ENCODE measurements at places on chromosomes 6 and 20.
A peak's percentile ranks its signal among the peaks of the same experiment; 100 is the strongest.

- no peak for DNase-seq
Measured at GRCh38 chr6:143103916-143104315, 43.2 kb downstream of the AIG1 start.

DNA sequence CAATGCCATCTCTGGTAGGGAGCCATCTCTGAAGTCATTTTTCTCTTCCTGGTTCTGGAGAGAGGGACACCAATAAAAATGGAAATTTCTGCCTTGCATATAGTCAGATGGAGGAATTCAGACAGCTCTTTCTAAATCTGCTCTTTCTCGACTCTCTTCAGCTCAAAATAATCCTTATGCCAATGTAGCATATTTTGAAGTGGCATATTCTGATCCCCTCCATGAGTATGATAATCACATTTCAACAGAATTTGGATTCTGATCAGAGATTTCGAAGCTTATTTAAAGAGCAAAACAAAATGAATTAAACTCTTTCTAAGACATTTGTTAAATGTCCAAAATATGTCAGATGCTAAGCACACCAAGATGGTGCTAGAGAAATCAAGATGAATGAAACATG lies 267.1 kb upstream of the BTBD3 start:
- no peak for DNase-seq

GRCh38 chr6:79466207-79466834 lies 70.9 kb downstream of the LCA5 start:
- no peak for DNase-seq

- no peak for DNase-seq
Measured at GRCh38 chr6:14705841-14706377, 540.0 kb upstream of the JARID2 start.

- DNase-seq = no peak
Measured at GRCh38 chr20:9202420-9203080, 133.7 kb downstream of the PLCB4 start.

DNA sequence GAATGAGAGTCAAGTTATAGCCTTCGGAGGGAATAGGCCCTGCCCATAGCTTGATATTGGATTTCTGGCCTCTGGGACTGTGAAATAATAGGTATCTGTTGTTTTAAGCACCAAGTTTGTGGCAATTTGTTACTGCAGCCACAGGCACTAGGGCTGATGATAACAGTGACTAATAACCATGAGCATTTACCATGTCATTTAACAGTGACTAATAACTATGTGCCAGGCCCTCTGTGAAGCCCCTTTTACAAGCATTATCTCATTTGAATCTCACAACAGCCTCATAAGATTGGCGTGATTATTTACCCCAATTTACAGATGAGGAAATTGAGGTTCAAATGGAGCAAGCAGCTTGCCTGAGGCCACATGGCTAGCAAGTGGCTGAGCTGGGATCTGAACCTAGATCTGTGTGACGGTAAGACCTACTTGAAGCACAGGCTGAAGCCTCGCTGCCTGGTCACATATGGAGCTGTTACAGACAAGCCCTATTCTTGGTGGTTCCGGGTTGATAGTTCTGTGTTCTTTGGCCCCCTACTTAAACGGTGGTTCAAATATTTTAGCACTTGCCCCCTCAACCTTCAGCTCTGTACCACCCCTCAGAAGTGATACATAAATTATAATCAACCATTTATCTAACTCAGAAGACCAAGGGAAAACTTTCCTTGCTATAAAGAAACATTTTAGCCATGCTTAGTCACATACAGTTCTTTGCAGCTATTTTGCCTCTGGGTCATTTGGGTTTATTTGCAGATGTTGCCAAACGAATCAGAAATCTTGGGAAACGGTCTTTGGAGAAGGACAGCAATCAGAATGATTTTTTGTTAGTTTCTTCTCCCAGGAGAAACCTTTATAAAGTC lies 98.3 kb downstream of the ELOVL5 start:
- DNase-seq = no peak

GRCh38 chr20:34771680-34772081 lies 53.8 kb downstream of the NCOA6 start:
- no peak for DNase-seq

DNA sequence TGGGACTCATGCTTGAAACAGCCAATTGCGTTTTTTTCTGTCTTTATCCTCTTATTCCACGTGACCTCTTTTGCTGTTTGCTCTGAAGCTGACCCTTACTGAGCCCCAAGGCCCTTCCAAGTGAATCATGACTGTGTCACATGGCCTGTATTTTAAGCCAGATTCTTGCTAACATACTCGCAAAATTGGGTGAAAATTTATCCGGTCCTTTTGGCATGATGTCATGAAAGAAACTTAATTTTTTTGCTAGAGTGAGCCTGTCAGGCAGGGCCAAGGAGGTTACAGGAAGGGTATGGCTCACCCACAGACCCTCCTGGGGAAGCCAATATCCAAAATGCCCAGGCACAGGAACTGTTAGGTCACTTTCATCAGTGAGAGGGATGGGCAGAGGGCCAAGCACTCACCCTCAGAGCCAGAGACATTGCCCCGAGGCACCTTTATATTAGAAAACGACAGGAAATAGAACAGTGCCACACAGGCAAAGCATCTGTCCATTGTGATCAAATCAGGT lies 296.7 kb downstream of the CDH26 start:
- DNase-seq = peak; percentile 49

GRCh38 chr20:8431538-8432434 lies 299.7 kb downstream of the PLCB1 start:
- no peak for DNase-seq

- DNase-seq = no peak
Measured at GRCh38 chr20:33015114-33015484, 7.6 kb downstream of the BPIFB2 start.

GRCh38 chr20:39800548-39800947 lies 838.4 kb downstream of the DHX35 start:
- no peak for DNase-seq

- no peak for DNase-seq
Measured at GRCh38 chr6:136429264-136430065, 120.8 kb downstream of the MAP7 start.

GRCh38 chr6:46217671-46218131 lies 46.9 kb upstream of the ENPP5 start:
- no peak for DNase-seq

DNA sequence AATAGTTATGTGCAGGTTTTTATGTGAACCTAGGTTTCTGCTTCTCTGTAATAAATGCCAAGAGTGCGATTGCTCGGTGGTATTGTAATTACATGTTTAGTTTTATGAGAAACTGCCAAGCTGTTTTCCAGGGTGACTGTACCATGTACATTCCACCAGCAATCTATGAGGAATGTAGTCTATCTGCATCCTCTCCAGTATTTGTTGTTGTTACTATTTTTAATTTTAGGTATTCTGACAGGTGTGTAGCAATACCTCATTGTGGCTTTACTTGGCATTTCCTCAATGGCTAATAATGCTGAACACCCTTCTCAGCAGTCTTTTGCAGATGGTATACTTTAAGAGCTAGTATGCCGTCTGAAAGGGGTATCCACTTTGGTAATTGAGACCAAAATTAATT lies 142.1 kb downstream of the BMP2 start:
- no peak for DNase-seq

DNA sequence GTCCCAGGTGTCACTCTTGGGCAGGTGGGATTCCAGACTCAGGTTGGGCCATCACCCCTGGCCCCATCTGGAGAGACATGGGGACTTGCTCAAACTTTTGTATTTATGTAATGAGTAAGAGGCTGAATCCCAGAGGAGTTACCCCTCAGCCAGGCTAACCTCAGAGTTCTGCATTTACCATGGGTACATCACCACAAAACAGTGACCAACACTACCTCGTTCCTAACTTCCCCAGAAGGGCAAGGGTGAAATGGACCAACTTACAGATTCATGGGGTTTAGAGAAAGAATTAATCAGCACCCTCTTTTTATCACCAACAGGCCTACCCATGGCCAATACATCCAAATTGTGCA lies 259.9 kb upstream of the MARCKS start:
- DNase-seq = no peak

- DNase-seq = no peak
Measured at GRCh38 chr6:91097364-91097763, 510.5 kb upstream of the MAP3K7 start.

DNA sequence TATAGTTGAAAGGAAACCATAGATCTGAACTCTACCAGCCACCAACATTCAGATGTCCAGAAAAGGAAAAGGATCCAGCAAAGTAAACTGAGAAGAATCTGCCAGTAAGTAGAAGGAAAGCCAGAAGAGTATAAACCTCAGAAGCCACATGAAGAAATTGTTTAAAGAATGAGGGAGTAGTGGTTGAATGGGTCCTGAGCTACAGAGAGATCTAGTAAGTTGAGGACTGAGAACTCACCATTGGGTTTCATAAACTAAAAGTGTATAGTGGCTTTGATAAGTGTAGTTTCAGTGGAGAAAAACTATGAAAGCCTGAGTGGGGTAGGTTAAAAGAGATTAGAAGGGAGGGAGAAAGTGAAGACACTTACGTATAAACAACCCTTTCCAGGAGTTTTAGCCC lies 32.0 kb upstream of the SUMO4 start:
- no peak for DNase-seq

DNA sequence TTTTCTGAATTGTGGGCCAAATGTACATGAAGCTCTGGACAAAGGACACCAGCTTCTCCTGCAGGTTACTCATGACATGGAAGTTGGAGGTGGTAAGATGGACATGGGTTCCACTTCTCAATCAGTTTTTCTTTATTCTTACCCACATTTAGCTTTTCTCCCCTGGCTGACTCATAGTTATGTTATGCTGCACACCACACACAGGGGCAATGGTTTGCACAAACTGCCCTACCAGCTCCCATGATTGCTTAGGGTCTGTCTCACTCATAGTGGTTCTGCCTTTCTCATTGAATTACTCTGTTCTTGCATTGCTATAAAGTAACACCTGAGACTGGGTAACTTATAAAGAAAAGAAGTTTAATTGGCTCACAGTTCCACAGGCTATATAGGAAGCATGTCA lies 4.5 kb upstream of the CD109 start:
- no peak for DNase-seq

GRCh38 chr20:8661229-8661952 lies 407.5 kb upstream of the PLCB4 start:
- DNase-seq = no peak

GRCh38 chr6:39446909-39447308 lies 124.4 kb upstream of the KCNK16 start:
- no peak for DNase-seq

DNA sequence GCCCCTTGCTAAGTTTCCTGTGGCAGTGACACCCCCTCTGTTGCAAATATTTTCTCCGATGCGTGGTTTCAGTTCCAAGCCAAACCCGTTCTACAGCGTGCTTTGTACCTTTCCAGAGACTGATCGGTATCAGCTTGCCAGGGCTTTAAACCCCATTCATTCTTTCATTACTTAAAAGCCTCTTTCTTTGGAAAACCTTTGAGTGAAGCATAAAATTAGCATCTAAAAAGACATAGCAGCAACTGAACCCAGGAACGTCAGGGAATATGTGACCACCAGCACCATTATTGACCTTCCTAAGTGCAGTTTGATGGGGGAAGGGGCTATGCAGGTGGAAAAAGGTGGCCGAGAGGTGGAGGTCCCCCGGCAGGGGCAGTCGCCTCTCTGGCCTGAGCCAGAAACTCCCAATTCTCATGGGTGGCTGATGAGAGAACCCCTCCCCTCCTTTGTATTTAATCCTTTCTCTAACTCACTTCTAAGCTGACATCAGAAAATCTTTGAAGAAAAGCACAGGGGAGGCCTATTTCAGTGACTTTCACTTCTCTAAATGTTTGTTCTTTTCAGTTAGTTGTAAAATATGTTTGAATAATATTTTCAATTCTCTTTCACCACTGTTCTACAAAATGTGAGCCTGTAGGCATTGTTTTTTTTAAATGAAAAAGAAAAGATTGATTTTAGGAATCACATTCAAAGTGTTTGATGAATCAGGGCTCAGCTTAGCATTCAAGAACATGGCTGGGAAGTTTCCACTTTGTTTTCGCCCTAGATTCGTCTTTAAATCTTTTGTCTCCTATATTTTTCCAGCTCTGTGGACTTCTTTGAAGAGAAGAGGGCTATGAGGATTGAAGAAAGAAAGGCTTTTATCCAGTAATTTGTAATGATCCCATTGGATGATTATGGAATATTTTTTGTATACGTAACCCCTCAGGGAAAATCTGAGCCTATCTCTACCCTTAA lies 89.2 kb downstream of the RSPH3 start:
- no peak for DNase-seq

GRCh38 chr20:63333241-63333836 lies 27.8 kb downstream of the CHRNA4 start:
- no peak for DNase-seq
